Activated effector memory CD4-positive, alpha-beta T cell treated with anti-CD3 and anti-CD28 coated beads, Interleukin-2, amount 50 U/mL, for 16 hours (primary cell): ENCODE measurements at places on chromosomes 3 and 15.

DNA sequence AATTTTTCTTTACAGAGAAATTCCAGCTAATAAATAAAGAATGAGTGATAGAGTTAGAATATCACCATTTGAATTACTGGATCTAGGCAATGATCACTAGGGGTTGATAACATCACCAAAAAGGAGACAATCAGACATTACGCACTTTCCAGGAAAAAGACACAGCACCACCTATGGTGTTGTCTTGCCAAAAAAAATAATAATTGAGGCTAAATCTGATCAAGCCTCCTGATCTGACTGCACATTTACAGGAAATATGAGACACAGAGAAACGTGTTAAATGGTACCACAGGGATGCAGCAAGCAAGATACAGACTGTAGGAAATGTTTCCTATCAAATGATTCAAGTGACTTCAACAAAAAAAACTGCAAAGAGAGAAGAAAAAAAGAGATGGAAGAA lies 92.8 kb downstream of the EOMES start:
- DNase-seq = no peak

DNA sequence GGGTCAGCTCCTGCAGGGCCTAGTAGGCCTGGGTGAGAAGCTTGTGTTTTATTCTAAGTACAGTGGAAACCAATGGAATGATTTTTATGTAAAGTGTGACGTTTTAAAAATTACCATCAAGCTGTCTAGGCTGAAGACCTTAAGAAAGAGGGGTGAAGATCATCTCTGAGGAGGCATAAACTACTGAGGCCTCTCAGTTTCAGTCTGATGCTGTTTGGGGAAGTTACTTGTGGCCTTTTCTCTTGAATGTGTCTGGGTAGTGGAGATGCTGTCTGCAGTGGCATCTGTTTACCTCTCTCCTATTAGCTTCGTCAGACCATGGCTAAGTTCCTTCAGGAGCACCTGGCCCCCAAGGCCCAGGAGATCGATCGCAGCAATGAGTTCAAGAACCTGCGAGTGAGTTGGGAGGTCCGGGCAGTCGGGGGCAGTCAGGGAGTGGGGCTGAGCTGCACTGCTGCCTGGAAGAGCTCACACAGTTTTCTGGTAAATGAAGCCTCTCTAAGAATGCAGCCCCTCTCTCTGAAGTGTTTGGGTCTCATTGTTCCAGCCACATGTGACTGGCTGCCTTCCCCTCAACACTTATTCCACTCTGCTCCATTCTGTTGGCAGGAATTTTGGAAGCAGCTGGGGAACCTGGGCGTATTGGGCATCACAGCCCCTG lies 1.9 kb downstream of the IVD start:
- no peak for DNase-seq

DNA sequence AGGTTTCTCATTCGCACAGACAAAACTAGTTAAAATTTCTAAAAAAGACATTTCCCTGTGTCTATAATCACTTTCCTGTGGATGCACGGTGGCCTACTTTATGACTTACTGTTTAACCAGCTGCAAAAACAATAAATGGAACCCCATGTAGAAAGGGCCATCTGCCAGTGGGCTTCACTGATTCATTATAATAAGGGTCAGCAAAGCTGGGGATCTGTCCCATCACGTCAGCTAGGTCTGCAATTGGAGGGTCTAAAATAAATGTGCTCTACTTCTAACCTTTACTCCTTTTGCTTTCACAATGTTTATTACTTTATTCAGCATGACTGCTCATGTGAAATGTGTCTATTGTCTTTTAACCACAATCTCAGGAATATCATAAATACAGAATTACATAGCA lies 43.1 kb upstream of the NMD3 start:
- DNase-seq = no peak

- no peak for DNase-seq
These were observed 301.7 kb downstream of the GBE1 start for GRCh38 chr3:81459733-81460132.

DNA sequence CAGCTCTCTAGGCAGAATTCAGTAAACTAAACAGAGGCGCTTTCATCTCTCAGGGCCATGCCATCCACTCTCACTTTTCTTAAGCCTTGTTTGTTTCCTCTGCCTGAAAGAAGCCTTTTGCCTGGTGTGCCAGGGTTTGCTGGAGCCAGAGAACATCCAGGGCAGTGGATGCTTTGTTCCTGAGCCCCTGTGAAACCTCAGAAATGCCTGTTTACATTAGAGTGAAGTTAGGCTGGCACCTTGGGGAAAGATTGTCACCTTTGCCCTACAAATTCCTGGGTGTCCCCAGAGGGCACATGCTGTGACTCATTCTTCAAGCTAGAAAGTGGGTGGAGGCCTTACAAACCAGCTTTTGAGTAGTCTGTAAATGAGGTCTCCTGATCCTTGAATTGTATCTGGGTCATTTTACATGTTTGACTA lies 10.7 kb upstream of the TRAK1 start:
- DNase-seq = no peak

DNA sequence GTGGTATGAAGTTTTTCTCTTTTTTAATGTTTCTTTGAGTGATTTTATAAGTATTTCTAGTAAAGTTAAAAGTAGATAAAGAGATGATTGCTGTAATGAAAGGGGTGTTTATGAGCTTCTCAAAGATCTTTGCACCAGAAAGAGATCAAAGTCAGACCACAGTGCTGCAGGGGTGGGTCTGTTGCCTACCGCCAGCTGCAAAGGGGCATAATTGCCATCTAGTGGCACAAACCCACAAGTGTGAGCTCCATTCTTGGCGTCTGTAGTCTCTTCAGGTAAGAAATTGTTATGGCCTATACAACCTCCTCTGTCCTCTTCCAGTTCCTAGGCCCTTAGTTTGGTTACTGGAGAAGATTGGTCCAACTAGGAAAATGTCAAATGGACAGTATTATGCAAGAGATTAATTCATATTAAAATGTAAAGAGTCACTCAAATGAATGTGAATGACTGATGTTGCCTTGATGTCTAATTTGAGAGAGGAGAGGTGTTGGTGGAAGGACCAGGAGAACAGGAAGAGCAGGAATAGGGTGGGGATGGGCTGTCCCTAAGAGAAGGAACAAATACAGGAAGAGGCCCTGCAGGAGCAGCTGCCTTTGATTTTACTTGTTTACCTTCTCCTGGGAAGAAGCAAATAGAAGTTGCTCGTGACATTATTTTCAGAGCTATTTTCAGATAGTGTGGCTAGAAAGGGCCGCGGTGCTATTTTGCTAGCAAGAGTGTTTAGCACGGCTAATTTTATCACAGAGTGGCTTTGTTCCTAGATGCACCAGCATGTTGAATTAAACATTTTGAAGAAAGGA lies 53.0 kb upstream of the GSK3B start:
- peak; percentile 70 for DNase-seq
